Adipocyte (in vitro differentiated cells): ENCODE measurements at places on chromosomes 2 and 18.

DNA sequence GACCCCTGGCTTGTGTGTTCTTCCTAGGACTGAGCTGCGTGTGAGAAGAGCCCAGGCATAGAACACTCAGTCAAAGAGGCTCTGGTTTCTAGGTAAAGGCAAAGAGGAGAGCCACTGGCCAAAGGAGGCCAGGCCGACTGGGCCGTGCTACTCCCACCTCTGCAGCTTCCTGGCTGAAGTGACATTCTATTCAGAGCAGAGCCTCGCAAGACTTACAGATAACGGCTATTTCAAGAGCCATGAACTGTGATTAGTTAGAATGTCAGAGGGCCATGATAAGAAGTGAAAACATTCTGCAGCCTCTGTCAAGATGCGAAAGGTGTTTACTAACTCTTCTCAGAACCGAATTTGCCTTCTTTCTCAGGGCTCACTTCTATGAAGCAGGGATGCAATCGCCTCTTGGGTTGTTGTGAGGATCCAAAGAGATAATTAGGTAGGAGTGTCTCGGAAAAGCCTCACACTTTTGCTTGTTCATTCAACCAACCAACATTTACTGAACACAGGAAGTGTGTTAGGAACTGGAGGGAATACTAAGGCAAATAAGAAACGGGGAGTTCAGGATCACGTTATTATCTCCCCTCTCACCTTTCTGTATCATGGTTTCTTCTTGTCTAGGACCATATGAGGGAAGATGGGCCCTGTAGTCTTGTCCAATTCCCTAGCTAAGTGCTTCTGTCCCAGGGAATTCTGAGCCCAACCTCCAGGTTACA lies 3.4 kb upstream of the DNAJC5G start:
- no peak for DNase-seq

GRCh38 chr2:39481611-39482010 lies 44.5 kb upstream of the MAP4K3 start:
- peak; percentile 68 for DNase-seq

DNA sequence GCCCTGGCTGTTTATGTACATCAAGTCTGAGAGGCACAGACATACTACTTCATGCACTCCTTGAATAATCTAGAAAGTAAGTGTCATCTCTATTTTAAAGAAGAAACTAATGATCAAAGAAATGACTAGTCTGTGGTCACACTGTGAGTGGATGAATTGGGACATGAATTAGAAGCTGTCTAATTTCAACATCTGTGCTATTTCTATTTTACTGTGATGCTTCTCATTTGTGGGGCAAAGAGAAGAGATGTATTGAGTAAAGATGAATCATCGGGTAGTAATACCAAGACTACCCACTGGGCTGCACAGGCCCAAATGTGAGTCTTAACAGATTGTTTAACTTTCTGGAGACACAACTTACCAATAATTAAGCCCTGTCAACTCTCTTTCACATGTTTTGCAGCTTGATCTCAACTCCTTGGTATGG lies 42.4 kb upstream of the MTIF2 start:
- DNase-seq: peak; percentile 43

- no peak for DNase-seq
Observed at GRCh38 chr2:12094134-12094533, 347.7 kb downstream of the LPIN1 start.

GRCh38 chr2:241088791-241089732 lies 13.0 kb downstream of the MTERF4 start:
- no peak for DNase-seq

DNA sequence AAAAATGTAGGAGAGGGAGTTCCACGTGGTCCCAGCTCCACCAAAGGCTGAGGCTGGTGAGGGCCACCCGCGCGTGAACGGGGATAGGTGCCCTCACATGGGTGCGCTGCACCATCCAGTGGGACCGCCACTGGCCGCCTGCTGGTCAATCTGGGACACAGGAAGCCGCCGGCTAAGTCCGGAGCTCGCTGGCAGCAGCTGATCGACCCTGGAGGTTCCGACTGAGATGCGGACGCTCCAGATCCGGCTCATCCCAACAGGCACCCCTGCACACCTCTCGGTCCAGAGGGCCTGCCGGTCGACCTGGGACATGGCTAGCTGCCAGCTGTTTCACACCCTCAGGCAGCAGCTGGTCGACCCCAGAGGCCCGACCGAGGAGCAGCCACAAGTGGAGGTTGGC lies 116.5 kb upstream of the ANKRD30BL start:
- DNase-seq: no peak

GRCh38 chr2:100416935-100417710 lies at the start of gene CHST10:
Gene CHST10, minus strand, starts transcription at chr2:100417668. Its CDS starts 10,993 bp downstream, at chr2:100406675.
- DNase-seq: peak; percentile 85

- DNase-seq: no peak
Observed at GRCh38 chr18:28714498-28714897, 537.6 kb upstream of the CDH2 start.

DNA sequence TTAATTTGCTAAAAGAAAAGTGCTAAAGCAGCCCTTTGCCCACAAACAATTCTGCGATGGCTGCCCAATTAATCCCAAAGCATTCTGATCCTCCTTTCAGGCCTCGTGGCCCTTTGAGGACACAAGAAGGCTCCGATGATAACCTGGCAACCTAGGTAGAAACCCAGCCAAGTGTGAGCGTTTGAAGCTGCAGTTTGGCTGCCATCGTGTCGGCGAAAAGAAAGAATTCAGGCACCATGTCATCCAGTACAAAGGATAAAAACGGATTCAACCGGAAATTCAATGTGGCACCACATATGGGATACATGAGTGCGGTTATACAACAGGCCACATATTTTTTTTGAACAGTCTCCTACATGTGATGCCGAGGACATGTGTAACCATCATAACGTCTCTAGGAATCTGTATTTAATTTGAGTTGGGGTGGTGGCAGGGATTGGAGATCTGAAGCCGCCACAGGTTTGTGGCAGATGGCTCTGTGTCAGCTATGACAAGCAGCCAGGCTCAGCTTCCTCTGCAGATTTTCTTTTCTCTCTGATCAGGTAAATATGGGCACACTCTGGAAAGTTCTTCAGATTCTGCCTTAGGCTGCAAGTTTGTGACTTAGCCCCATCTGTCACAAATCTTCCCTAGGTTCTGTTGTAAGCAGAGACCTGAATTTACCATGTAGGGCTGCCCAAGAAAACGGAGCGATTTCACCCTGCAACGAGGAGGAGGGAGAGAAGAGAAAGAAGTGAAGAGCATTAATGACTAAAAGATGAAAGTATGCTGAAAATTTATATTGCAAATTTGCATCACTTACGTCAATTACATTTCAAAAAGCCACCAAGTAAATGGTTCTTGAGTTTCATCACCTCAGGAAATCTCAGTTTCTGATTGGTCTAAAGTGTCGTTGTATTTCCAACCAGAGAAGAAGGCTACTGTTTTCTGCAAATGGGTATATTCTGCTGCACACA lies 573.2 kb downstream of the ZEB2 start:
- peak; percentile 35 for DNase-seq

GRCh38 chr2:45826884-45827635 lies 175.6 kb downstream of the PRKCE start:
- peak; percentile 64 for DNase-seq

DNA sequence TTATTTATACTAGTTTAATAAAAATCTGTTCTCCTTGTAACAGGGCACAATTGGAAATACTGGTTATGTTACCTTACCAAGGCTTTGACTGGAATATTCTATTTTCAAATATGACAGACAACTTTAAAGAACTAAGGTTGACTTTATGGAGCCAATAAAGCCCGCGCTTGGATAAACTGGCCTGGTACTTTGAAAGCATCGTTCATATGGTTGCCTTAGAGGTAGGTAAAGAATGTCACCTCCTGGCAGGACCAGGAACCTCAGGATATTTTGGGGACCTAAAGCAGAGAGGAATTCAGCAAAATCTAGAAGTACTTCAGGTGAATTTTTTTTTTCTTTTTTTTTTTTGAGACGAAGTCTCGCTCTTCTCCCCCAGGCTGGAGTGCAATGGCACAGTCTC lies 71.2 kb upstream of the CREB1 start:
- no peak for DNase-seq

- DNase-seq: no peak
Observed at GRCh38 chr2:28997237-28997846, 16.2 kb downstream of the TOGARAM2 start.

- DNase-seq: no peak
Observed at GRCh38 chr18:24923138-24923537, 428.8 kb downstream of the ZNF521 start.

GRCh38 chr18:74457725-74458421 lies 765 bp upstream of the DIPK1C start:
- DNase-seq: no peak

GRCh38 chr2:16044946-16045456 lies 104.7 kb downstream of the MYCN start:
- no peak for DNase-seq

GRCh38 chr2:72929010-72929409 lies 11.7 kb downstream of the EMX1 start:
- DNase-seq: no peak

- no peak for DNase-seq
Observed at GRCh38 chr18:5507756-5508155, 36.0 kb downstream of the EPB41L3 start.

DNA sequence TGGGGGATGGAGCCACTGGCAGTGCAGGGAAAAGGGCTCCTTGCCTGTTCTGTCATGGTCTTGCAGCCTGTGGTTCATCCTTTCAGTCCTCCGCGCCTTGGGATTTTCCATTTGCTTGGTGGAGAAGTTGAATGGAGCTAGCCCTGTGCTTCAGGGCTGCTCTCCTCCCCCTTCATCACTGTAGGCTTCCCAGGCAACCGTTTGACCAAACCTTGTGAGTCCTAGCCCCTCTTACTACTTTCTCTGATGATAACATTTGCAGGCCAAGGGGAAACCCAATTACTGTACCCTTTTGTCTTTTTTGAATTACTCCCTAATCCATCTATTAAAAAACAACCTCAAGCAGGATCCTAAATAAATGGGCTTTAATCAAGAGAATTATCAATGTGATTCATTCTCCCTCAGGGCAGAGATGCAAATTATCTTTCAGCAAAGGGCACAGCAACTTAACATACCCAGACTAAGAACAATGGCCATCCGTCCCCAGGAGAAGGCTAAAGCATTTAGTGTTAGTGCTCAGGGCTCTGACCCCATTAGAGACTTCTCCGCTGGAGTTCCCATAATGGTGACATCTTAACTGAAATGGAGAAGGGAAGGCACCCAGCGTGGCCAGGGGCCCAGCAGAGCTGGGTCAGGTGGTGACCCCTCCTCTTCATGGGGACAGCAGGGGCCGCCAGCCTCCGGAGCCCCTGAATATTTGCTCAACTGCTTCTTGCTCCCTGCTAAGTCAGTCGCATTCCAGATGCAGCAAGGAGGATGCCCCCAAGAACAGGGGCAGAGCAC lies 40.7 kb downstream of the RHOB start:
- no peak for DNase-seq
